ENCODE measurements at places on chromosomes 4 and X.

- DNase-seq: no peak
Measured at GRCh38 chrX:135295944-135296305, 13.4 kb upstream of the ETDC start.

- no peak for DNase-seq
Measured at GRCh38 chr4:56880572-56880971, 27.1 kb upstream of the REST start.

GRCh38 chr4:72489267-72489666, 79.8 kb downstream of the ADAMTS3 start:
- DNase-seq: no peak

- no peak for DNase-seq
Measured at GRCh38 chrX:38880296-38880854, 79.1 kb downstream of the MID1IP1 start.

GRCh38 chr4:94497690-94498089, 45.9 kb downstream of the PDLIM5 start:
- DNase-seq: no peak

DNA sequence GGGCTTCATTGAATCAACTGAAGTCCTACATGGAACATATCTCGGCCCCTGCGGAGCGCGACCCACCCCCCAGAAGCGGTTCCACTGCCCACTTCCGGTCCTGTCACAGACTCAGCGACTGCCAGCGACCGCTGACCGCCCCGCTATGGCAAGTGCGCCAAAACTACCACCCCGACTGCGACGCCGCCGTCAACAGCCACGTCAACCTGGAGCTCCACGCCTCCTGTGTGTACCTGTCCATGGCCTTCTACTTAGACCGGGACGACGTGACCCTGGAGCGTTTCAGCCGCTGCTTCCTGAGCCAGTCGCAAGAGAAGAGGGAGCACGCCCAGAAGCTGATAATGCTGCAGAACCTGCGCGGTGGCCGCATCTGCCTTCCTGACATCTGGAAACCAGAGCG, 14.8 kb upstream of the FAM47A start:
- DNase-seq: no peak

- DNase-seq: no peak
Measured at GRCh38 chr4:114417214-114417613, 181.4 kb upstream of the UGT8 start.

GRCh38 chrX:84187533-84188319, at the start of gene RPS6KA6:
Gene RPS6KA6, minus strand, starts transcription at chrX:84188199. Its CDS starts 300 bp downstream, at chrX:84187899.
- no peak for DNase-seq

DNA sequence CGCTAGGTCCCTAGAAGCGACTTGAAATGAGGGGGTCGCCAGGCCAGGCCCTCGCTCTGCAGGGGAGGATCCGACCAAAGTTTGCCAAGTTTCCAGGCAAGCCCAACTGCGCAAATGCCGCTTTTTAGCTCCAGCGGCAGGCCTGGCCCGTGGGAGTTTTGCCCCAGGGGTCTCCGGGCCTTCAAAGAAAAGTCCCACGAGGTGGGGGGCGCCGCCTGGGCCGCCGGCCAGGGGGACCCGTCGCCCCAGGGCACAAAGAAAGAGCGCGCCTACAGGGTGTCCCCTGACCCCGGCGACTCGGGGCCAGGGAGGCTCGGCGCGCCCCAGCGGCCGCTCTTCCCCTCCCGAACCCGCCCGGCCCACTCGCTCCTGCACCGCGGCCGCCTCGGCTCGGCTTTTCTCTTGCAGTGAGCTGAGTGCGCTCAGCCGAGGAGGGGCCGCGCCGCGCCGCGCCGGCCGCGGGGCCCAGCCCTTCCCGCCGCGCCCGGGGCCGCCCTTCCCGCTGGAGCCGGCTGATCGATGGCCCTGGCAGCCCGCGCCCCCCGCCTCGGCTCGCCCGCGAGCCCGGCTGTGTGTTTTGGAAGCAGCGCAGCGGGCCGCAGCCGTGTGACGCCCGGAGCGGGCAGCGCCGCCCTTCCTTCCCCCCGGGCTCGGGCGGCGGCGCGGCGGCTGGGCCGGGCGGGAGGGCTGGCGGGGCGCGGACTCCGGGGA, 754 bp upstream of the KLF3 start:
- DNase-seq: no peak

- DNase-seq: no peak
Measured at GRCh38 chr4:59608466-59608865, 1591.7 kb upstream of the ADGRL3 start.

DNA sequence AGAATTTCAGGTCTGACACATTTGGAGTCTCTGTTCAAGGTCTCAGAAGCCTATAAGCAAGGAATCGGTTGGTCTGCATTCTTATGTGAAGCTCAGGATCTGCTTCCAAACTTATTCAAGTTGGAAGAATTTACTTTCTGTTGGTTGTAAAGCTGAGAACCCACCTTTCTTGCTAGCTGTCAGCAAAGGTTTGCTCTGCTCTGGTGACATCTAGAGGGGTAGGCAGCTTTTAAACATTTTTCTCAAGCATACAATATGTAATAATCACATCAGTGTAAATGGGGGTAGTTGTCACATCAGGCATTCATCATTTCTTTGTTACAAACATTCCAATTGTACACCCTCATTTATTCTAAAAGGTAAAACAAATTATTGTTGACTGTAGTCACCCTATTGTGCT, 935.2 kb downstream of the TRAM1L1 start:
- DNase-seq: no peak

- DNase-seq: no peak
Measured at GRCh38 chrX:125826774-125827451, 339.2 kb downstream of the DCAF12L2 start.

DNA sequence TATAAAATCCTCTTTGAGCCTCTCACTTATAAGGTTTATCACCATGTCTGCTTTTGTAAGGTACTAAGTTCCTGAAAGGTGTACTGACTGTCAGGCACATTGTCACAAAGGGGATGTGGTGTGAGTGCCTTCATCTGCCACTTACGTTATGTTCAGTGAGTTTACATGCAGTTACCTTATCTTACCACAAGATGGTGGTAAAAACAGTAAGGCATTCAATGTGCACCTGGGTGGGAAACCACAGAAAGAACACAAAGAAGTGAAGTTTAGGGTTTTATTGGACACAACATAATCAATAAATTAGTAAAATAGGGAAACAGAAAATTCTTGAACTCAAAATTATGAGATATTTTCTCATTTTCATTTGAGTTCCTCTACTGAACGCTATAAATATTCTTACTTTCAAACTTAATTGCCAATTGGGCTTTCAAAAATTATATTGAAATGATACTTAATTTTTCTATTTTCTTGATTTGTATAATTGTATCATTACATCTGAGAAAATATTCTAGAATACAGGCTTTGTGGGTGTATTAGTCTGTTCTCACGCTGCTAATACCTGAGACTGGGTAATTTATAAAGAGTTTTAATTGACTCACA, 650.8 kb downstream of the PCDH7 start:
- no peak for DNase-seq

DNA sequence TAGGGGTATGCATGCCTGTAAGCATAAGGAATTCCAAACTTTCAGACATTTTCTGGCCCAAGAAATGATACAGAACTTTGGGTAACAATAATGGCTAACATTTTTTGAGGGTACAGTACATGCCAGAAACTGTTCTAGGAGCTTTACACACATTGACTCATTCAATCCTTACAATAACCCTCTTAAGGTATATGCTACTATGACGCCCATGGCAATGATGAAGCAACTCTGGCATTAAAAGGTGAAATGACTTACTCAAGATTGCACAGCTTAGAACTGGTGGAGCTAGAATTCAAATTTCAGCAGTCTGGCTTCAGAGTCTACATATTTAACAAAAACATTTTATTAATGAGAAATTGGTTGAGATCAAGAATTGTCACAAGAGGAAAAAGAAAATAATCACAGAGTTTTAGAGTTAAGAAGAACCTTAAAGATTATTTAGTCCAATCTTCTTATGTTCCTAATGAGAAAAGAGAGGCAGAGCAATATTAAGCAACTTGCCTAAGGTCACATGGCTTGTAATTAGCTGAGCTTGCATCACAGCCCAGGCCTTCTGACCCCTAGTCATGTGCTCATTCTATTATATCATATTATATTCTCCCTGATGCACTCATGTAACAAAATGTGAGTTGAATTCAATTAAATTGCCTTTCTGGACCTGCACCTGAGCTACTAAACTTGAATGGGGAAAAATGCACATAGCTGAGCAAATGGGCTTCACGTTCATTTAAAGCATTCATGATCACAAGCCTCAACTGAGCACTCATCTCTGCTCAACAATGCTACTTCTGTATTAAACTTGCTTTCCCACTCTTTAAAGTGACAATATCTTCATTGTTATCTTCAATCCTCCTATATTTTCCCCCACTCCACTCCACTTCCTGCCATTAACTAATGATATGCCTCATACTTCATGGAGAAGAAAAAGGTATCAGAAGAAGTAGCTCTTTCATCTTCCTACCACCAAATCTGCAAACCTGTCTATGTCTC, 73.2 kb downstream of the ENOX2 start:
- no peak for DNase-seq

- DNase-seq: no peak
Measured at GRCh38 chr4:87151730-87152129, 68.7 kb downstream of the KLHL8 start.

DNA sequence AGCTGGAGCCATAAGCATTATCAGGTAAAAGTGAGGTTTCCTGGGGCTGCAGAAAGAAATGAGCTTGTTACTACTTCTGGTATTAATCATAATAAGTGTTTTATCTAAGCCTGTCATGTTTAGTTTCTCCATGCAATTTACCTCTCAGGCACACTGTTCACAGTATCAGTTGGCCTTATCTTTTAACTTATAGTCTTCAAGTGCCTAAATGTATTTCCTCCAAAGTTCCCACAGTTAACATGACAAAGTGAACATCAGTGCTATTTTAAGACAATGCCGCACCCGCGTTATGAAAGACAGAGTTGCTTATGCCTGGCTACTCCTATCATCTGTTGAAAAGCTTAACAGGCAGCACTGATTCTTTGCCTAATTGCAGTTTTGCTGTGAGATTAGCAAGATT, 408.7 kb upstream of the FAM241A start:
- no peak for DNase-seq

DNA sequence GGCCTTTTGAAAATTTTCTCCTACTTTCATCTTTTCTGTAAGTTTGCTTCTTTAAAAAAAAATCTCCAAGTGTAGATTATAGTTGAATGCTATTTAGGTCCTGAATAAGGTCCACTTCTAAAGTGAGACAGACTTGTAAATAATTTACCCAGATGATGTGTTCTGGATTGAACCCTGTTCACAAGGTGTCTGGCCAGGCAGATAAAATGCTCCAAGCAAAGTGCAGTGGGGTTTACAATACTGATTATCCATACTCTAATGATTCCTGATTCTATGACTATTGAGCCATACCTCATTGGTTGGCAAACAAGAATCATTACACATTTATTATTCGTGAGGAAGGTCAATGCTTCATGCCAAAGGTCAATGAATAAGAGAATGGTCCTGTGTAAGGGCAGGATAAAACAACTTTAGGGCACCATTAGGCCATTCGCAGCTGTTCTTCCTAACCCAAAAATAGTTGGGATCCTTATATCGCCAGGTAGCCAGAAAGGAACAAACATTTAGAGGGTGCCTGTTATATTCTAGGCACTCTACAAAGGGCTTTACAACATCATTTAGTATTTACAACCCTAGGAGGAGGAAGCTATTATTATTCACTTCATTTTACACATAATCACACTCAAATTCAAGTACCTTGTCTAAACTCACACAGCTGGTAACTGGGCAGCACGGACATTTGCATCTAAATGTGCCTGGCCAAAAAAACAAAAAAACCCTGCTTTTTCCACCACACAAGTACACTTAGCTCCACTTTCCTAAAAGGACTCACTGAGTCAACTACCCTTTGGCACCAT, 18.6 kb upstream of the SAT1 start:
- no peak for DNase-seq

DNA sequence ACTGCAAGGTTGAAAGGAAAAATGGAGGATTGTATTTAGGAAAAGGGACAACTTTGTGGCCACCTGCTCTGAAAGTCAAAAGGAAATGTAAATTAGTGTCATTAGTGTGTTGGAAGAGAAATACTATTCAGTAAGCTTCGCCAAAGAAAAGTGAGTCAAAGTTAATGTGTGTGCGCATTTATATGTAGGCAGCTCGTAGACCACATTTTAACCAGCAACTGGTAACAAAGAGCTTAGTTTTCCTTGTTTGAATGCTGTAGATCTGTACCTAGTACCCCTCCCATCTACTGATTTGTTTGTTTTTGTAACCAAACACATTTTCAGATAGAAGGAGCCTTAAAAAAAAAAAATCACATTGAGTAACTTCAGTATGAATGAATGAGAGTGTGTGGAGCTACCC, 69.3 kb downstream of the GPAT3 start:
- no peak for DNase-seq

- no peak for DNase-seq
Measured at GRCh38 chr4:183030823-183031222, 68.2 kb upstream of the WWC2 start.

- DNase-seq: no peak
Measured at GRCh38 chr4:7395645-7396044, 39.1 kb downstream of the PSAPL1 start.
